ENCODE measurements at places on chromosomes 16 and 17.

GRCh38 chr16:29815032-29815721, 775 bp upstream of the PAGR1 start:
- DNase-seq: no peak

DNA sequence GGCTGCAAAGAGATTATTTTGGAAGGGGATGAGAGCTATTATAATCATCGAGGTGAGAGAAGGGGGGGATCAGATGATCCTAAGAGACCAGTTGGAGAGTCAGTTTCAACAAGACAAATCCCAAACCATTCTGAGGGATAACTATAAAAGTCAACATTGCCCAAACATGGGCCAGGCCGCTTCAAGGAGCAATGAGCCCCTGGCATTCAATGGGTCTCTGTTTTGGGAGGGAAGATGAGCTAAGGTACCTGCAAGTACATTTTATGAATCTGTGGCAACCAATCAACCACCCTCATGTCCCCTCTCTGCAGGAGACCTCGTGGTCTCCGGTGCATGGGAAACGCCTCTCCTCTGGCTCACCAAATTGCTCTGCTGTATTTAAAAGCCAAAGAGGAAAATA, 209.9 kb upstream of the C16orf82 start:
- DNase-seq: no peak

GRCh38 chr16:14172200-14172809, 101.2 kb downstream of the MRTFB start:
- no peak for DNase-seq

DNA sequence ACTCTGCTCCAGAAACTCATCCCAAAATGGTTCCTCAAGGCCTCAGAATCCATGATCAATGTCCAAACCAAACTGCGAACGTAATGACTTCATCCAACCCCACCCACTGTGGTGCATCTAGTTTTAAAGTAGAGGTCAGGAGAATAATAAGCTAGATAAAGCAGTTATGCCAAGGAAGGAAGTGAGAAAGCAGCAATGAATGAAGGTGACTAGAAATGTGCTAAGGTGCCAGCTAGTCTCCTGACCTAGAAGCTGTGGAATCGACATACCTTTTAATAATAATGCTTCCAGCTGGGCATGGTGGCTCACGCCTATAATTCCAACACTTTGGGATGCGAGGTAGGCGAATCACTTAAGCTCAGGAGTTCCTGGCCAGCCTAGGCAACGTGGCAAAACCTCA, 99.2 kb downstream of the SMG6 start:
- DNase-seq: no peak

- no peak for DNase-seq
These were observed 114.3 kb downstream of the LITAF start for GRCh38 chr16:11472410-11472809.

DNA sequence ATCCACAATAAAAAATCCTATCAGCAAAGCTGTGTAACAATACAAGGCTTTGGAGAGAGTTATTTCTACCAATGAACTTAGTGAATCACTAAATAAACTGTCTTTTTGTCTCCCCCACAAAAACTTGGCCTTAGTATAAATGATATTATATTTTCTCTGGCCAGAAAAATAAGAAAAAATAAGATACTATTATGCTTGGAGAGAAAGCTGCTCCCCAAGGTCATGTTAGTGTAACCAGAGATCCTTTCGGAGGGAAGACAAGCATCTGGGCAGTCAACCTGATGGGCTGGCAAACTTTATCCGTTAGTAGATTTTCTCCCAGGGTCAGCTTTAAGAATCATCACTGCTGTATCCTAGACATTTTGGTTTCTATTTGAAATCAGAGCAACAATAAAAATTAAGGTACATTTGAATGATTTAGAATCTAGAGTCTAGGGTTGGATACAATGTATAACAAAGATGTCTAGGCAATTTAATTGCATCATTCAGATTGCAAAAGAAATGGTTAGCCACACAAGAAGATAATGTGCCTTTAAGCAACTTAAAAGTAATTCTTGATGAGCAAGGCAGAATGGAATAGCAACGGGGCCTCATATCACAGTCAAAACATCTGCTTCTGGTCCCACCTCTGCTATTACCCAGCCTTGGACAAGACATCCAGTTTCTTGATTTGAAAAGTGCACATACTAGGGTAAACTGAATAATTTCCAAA, 280.4 kb downstream of the SLC39A11 start:
- DNase-seq: no peak

DNA sequence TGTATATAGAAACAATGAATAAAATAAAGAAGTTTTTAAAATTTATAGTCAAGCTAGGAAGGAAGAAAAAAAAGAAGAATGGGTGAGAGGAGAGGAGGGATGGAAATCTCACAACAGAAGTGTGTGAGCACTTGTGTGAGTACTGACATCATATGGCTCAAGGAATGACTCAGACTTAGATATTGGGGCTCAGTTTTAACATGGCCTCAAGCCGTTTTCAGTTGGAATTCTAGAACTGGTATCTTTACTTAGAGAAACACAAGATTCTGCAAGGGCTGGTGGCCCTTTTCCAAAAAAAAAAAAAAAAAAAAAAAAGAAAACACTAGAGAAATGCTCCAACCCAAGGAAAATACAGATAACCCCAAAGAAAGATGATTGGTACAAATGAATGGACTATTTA, 55.1 kb downstream of the STXBP4 start:
- no peak for DNase-seq

- DNase-seq: no peak
These were observed 147.6 kb upstream of the MPHOSPH6 start for GRCh38 chr16:82317411-82318167.

DNA sequence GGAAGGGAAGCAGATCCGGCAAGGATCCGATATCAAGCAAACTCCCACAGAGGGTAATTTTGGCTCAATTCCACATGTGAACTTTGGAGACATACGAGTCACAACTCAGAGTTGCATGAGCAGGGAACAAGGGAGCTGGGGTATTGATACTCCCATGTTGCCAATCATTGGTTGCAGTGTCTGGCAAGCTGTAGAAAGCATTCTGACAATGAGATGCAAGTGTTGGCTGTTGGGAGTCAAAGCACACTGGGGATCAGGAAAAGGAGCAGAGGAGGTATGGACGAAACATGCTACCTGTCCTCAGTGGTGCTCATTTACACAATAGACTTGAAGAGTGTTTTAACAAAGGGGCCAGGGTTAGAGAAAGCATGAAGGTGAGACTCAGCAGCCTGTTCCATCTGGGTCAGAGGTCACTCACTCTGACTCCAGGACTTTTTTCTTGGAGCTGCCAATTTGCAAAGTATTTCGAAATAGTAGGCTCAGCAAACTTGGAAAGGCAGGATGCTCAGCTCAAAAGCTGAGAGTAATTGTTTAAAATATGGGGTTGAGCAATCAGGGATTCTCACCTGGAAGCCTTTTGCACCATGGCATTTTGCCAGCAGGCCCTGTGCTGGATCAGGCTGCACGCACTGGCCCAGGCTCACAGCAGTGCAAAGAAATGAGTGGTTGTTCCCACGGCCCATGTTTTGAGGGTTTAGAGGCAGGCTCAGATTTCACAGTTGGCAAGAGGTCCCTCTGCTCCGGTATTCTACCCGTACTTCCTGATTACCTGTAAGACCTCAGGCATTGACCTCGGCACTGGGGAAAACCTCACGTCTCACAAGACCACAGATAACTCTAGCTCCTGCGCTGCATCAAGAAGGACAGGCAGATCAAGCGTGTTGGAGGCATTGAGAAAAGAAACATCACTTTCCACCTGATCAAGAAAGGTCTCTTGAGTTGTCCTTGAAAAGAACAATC, 17.6 kb upstream of the NKD1 start:
- no peak for DNase-seq

GRCh38 chr17:48492401-48493298, 38.2 kb downstream of the HOXB1 start:
- DNase-seq: no peak

- no peak for DNase-seq
These were observed 87.9 kb downstream of the AIPL1 start for GRCh38 chr17:6346986-6347385.

- DNase-seq: no peak
These were observed 23.9 kb downstream of the ARHGAP27 start for GRCh38 chr17:45408611-45409421.

- DNase-seq: no peak
These were observed 23.6 kb downstream of the ALDH3A2 start for GRCh38 chr17:19672009-19672750.

Measured in SW 1271 (cell line).